Ecto neural progenitor cell (in vitro differentiated cells): ENCODE measurements at places on chromosomes 2 and 18.

DNA sequence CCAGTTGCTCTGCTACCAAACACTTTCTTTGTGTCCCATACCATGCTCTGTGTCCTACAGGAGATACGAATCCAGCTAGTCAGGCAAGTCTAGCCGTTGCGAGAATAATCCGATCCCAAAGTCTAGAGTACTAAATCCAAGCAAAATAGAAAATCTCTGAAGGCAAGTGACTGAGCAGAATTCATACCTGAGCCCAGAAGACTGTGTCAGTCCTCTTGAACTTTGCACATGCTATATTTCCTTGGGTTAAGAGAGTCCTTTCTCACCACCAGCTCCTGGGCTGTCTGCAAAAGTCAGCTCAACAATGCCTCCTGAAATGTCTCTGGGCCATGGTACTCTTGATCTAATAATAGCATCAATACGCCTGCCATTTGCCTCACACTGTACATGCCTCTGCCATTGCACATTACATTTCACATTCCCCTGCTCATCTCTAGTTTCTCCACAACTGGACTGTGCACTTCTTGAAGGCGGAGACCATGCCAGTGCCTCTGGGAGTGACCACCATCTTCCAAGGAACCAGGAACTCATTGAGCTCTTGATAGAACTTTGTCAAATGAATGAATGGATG lies 265.8 kb upstream of the ID2 start:
- no peak for DNase-seq

- DNase-seq, result no peak
Measured at GRCh38 chr2:12579018-12579417, 137.7 kb upstream of the TRIB2 start.

- DNase-seq, result no peak
Measured at GRCh38 chr18:72542342-72542741, 1.8 kb downstream of the CBLN2 start.

DNA sequence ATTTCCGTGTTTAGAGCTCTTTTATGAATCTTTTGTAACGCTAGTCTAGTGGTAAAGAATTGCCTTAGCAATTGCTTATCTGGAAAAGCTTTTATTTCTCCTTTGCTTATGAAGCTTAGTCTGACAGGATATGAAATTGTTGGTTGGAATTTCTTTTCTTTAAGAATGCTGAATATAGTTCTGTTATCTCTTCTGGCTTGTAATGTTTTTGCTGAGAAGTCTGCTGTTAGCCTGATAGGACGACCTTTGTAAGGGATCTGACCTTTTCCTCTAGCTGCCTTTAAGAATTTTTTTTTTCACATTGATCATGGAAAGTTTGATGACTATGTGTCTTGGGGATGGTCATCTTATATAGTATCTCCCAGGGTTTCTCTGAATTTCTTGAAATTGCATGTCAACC lies 101.1 kb downstream of the TRABD2A start:
- DNase-seq, result no peak

GRCh38 chr2:20027260-20027677 lies 14.8 kb upstream of the MATN3 start:
- DNase-seq, result no peak

GRCh38 chr2:42098571-42099437 lies 51.0 kb downstream of the PKDCC start:
- DNase-seq, result no peak

DNA sequence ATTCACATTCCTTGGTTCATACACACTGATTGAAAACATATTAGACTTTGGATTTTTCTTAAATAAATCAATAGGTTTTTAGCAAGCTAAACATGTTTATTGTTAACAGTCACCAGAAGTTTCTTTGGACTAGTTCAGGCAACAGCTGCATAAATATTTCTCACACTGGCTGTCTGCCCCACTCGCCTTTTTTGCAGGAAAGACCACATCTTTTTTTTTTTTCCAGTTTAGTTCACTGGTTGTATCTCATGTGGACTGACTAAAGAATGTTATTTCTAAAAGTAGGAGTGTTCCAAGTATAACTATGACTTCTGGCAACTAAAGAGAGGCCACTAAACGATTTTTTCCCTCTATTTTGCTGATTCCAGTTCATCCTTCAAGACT lies 31.1 kb downstream of the SLC40A1 start:
- no peak for DNase-seq

DNA sequence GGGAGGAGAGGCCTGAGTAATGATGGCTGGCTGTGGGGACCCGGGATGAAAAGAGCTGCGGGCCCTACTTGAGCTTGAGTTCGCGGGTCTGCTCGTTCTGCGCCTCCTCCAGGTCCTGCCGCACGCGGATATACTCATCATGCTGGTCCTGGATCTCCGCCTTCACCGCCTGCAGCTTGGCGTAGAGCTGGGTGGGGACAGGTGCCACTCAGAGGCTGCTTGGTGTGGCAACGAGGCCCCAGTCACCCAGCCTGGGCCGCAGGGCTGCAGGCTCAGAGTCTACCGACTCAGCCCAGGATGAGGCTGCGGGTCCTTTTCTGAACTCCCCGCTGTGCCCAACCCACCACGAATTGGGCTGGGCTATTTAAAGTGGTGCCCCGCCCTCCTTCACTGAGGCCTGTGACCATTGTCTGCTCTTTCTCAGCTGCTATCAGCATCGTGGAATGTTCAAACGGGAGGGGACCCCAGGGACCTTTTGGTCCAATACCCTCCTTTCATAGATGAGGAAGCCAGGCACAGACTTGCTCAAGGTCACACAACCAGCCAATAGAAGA lies 28.0 kb downstream of the KIF3C start:
- no peak for DNase-seq

DNA sequence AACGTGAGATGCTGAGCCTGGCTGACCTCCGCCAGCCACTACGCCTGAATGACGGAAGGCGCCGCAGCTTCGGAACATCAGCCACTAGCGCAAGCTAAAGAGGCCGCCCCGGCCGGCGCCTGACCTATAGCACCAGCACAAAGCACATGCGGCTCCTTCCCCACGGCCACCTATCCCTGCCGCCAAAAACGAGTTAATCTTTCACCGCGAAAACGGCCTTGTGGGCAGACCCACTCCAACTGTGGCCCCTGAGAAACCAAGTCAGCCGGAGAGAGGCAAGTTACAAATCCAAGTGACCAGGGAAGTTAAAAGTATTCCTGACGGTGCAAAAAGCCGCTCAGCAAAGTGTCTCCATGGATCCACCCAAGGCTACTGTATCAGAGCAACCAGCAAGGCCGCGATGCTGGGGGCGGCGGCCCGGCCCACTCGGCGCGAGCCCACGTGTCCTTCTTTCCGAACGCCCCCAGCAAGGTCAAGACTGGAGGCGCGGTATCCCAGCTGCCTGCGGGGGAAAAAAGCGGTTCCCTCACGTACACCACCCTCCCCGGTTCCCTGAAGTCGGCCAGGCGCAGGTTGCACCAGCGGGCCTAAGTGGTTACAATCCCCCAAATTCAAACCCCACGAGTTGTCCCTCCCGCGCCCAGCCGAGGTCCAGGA lies 575 bp downstream of the HSPD1 start:
- DNase-seq, result peak; percentile 74

GRCh38 chr2:200444530-200444929 lies 65.3 kb downstream of the KCTD18 start:
- DNase-seq, result no peak

DNA sequence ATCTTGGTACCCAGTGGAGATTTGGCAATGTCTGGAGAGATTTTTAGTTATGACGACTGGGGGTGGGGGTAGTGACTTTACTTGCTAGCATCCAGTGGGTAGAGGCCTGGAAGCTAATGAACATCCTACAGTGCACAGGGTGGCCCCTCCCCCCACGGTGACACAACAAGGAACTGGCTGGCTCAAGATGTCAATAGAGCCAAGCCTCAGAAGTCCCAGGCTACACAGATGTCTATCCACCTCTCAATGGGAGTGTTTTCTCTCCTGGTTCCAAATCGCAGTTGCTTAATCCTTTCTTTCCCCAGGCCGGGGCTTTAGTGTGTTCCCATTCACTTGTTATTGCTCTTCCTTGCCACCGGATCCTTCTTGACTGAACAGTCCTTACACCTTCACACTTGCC lies 9.3 kb upstream of the CCBE1 start:
- DNase-seq, result no peak

DNA sequence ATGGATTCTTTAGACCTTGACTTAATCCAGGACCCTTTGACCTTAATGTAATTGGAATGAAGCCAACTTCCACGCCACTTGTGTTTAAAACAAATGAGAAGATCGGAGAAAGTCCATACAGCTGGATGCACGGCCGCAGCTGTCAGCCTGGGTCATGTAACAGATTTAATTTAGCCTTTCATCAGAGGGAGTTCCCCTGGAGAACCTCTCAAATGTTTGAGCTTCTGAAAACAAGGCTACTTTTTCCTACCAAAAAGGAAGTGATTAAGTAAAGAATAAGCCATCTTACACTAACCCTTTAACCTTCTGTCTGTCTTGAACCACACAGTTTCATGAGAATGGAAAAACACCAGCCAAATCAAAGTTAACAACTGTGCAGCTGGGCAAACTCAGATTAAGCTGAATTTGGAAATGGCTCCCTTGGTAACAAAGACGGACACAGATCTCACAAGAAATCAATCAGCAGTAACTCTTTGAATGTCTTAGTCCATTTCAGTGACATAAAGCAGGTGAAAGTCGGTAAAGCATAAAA lies 103.6 kb downstream of the DOCK10 start:
- peak; percentile 52 for DNase-seq

- DNase-seq, result no peak
Measured at GRCh38 chr2:20429528-20429927, 17.3 kb upstream of the RHOB start.

GRCh38 chr2:12636837-12637581 lies 79.7 kb upstream of the TRIB2 start:
- DNase-seq, result no peak

- DNase-seq, result no peak
Measured at GRCh38 chr2:98650998-98651397, 42.6 kb downstream of the UNC50 start.

DNA sequence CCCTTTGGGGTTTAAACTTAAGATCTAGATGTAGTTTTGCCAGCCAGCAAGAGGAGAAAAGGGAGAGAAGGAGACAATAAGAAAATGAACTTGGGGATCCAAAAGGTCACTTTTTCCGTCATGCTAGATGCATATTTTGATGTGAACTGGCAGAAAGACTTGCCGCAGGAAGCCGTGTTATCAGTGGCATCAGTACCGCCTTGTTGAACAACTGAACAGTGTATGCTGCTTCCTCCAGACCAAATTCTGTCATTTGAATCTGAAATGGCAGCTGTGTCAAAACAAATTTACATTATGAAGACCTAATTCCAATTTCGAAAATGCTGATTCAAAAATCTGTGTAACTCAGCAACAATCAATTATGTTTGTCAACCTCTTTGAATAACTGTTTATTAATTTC lies 42.1 kb downstream of the TMEM200C start:
- no peak for DNase-seq

DNA sequence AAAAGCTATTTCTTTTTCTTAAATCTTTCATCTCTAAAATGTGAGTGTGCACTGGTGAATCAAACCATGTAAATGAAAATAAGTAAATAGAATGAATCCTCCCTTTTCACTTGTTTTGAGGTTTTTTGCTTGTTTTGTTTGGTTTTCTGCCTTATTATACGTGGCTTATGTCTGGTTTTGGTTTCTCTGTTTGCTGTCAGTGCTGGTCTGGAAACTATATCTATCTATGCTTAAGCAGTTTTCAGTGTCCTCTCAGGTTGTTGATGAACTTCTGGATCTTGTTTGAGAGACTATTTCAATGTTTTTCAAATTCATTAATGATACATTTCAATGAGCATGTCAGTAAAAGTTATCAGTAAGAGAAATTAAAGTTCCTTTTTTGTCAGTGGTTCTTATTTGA lies 48.1 kb upstream of the TNFRSF11A start:
- DNase-seq, result no peak

DNA sequence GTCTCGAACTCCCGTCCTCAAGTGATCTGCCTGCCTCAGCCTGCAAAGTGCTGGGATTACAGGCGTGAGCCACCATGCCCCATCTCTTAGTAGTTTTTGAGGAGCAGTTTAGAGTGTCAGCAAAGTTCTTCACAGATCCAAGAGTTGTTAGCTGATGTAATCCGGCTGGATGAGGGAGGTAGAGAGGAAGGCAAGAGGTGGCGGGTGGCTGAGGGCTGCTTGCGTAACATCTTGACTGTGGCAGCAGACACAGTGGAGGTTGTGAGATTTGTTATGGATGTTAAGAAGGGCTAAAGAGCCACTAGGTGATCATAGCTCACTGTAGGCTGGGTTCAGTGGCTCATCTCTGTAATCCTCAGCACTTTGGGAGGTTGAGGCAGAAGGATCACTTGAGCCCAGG lies 19.5 kb upstream of the FAM136A start:
- DNase-seq, result no peak

DNA sequence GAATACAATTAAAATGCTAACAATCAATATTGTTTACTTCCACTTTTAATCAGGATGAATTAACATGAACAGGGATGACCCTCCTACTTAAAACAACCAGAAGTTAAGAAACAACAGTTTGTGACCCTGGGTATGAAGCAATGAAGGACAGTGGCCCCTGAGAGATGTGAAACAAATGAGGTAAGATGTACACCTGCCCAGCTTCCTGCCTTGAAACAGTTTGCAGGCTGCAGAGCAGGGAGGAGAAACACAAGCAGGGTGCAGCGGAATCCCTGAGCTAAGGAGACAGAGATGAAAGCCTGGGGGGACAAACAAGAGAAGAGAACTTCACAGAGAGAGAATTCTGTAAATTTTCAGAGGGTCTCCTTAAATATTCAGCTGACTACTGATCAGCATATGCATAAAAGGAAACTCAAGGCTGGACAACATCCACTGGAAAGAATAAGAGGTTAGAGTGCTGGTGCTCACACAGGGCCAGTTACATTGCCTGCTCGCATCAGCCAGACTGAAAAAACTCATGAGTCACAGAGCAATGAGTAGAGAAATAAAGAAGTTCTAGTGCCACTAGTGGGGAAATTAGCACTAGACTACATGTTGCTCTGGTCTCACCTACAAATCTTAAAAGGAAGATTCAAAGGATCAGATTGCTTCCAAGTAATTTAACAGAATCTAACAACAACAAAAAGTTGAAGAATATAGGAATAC lies 106.4 kb downstream of the PID1 start:
- DNase-seq, result no peak

DNA sequence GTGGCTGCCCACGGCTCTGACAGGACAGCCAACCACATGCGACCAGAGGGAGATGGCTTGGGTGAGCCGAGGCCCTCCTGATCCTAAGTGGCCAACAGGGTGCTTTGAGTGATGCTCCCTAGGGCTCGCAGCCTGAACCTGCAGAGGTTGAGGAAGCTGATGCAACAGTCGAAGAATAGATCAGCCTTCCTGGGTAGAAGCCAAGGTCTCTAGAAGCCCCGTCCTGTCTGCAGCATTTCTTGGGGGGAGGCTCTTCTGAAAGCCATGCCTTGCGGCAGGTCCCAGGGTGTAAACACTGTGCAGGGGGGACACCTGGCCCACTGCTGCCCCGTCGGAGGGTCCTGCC lies 136.4 kb downstream of the HDAC4 start:
- no peak for DNase-seq
